ENCODE measurements at places on chromosomes 3 and 15. TPM values are rescaled to one million over a fixed set of nuclear protein-coding genes. Genes with fewer than 3 reads are reported as not detected.

ERC2 gene
- 0.30 TPM for total RNA-seq

DNA sequence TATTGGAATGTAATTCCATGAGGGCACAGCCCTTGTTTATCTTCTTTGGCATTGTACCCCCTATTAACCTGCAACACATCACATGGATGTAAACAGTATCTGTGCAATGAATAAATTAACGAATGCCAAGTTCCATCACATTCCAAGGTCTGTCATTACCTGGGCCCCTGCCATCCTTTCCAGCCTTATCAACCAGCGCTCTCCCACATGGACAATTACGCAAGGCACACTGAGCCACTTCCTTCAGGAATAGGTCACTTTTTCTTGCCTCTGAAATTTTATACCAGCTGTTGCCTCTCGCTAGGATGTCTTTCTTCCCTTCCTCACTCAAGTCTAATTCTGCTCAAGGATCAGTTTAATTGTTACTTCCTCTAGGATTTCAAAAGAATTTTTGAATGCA, 1051.8 kb upstream of the CFAP20DC start:
- no peak overlapping the region for H3K4me3 ChIP-seq
- no peaks in the 10 kb centered on the region for H3K4me1 ChIP-seq
- no peak for DNase-seq
- H3K27me3 ChIP-seq = no peaks in the 10 kb centered on the region
- H3K27ac ChIP-seq = no peak overlapping the region

DNA sequence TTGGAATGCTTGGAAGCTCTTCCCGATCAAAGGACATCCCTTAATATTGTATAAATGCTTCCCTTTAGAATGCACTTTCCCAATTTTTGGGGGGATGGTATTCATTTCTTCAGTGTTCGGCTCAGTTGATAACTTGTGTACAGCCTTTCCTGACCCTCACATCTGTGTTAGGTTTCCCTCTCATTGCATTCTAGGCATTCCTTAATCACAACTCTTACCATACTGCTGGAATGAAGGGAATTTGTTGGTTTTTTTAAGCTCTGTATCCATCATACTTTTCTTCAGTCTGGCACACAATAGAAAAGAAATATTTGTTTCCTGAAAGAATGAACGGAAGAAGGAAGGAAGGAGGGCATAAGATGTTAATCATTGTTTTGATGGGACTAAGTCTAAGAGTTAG, 119.5 kb downstream of the CHST2 start:
- H3K4me1 ChIP-seq = no peaks in the 10 kb centered on the region
- H3K27ac ChIP-seq = no peak overlapping the region
- DNase-seq = no peak

DNA sequence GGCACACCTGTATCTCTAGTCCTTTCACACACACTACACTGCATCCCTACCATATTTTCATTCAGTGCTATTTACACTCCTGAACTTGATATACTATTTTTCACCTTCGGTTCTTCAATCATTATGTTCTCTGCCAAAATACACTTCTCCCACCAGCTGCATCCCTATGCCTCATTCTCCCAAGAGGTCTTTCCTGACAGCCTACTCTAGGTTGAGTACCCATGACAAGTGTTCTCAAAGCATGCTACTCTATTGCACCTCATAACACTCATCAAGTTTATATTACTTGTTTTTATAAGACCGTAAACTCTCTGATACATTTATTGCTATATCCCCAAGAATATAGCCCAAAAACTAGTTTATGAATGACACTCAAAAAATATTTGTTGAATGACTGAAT, 549.5 kb downstream of the PYDC2 start:
- no peaks in the 10 kb centered on the region for H3K36me3 ChIP-seq
- H3K27me3 ChIP-seq = no peaks in the 10 kb centered on the region
- H3K4me1 ChIP-seq = no peaks in the 10 kb centered on the region
- no peak overlapping the region for H3K4me3 ChIP-seq
- no peak overlapping the region for H3K27ac ChIP-seq

OR5K2 gene
- total RNA-seq = not detected

DNA sequence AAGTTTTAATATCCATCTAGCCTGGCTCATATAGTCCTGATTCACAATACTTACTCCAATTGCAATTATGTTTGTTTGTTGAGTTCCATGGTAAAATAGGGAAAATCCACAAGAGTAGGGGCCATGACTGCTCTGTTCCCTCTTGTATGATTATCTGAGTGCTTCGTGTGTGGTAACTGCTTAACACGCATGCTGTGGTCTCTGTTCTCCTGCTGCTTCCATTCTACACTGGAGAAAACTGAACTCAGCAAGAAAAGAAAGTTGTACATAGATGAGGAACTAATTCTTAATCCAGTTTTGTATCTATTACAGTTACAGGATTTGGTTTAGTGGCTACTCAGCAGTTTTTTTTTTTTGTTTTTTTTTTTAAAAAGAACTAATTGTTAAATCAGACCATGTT, 223.0 kb upstream of the SATB1 start:
- H3K36me3 ChIP-seq = no peaks in the 10 kb centered on the region
- H3K27ac ChIP-seq = no peak overlapping the region
- H3K4me1 ChIP-seq = no peaks in the 10 kb centered on the region
- DNase-seq = no peak

DNA sequence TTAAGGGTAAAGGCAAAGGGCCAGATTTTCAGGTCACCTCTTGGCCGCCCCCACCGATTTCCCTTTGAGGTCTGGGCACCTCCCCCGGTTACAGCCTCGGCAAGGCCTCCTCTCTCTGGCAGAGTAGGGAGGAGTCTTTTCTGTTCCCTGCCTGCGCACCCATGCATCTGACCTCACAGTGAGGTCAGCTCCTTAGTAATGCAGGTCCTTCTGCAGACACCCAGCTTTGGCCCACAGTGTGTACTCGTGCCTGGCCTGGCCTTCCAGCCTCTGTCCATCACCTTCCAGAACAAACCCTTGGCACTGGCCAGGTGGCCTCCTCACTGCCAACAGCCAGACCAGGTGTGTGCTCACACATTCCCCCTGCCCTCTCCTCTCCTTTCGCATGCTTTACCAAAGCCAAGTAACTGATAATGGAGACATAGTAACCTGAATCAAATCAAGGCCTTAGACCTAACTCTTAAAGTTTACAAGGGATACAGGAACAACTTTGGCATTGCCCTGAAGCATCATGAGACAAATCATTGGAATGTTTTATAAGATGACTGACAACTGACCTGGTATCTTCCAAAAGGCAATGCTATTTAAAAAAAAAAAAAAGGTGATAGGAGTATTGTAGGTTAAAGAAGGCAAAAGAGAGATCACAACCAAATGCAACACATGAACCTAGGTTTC, 61.3 kb downstream of the CORO2B start:
- no peaks in the 10 kb centered on the region for H3K36me3 ChIP-seq
- no peaks in the 10 kb centered on the region for H3K27me3 ChIP-seq
- no peak for DNase-seq
- no peak overlapping the region for H3K4me3 ChIP-seq
- H3K27ac ChIP-seq = no peak overlapping the region

SEMA5B gene
- total RNA-seq = 0.40 TPM

Measured in colonic mucosa (tissue), 4 donors.